ENCODE measurements at places on chromosomes 12 and 14. TPM values are rescaled to one million over a fixed set of nuclear protein-coding genes. Genes with fewer than 3 reads are reported as not detected.

The GPX2 gene
- total RNA-seq: 281 TPM

The ABHD12B gene
- total RNA-seq: not detected

The SLC25A29 gene
- total RNA-seq: 9.2 TPM

The GYS2 gene
- 0.05 TPM for total RNA-seq

The STAC3 gene
- 0.36 TPM for total RNA-seq
